ENCODE measurements at places on chromosomes 4 and X. TPM values are rescaled to one million over a fixed set of nuclear protein-coding genes. Genes with fewer than 3 reads are reported as not detected.
A peak's percentile ranks its signal among the peaks of the same experiment; 100 is the strongest.

DNA sequence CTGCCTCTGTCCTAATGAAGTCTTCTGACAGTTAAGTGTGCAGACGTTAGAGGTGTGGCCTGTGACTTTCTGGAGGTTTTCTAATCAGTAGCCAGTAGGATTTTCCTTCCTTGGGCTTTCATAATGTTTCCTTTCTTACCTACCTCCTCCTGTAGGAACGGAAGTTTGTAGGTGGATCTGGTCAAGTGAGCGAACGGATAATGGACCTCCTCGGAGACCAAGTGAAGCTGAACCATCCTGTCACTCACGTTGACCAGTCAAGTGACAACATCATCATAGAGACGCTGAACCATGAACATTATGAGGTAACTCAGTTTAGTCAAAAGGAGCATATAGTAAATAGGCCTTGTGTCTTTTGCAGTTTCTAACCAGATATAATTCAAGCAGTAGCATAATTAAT, 75.0 kb downstream of the MAOA start:
- DNase-seq: no peak

GRCh38 chrX:38109042-38109898, 102.9 kb downstream of the SYTL5 start:
- DNase-seq: no peak

DNA sequence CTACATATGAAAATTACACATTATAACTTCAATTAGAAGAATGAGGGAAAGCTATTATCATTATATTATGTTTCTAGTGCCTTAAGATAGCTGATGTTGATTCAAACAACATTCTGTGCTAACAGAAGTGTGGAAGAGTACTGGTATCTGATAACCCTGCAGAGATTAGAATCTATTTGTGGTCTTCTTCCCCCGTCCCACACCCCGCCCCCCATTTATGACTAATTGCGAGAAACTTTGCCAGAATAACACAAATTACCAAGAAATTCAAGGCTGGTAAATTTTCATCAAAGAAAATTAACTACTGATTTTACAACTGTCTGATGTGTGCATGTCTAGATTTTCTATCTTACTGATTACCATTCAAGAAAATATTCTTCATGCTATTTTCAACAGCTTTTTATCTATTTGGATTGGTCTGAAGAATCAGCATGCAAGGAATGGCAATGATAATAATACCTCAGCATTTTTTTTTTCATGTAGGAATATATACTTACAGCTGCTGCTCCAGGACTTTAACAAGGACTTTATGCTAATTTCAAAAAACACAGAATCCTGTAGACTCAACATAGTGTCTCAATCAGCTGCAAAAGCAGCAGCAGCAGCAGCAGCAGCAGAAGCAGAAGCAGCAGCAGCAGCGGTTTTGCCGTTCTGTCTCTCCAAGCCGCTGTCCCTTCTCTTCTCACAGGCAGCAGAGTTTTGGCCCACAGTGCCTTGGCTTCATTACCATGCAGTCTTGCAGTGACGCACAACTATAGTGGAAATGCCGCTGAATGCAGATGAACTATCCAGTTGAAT, 126.7 kb downstream of the FRYL start:
- DNase-seq: peak; percentile 76

- DNase-seq: no peak
Measured at GRCh38 chr4:40388239-40388638, 53.1 kb downstream of the CHRNA9 start.

- peak; percentile 49 for DNase-seq
Measured at GRCh38 chr4:184453365-184454160, 20.8 kb downstream of the IRF2 start.

DNA sequence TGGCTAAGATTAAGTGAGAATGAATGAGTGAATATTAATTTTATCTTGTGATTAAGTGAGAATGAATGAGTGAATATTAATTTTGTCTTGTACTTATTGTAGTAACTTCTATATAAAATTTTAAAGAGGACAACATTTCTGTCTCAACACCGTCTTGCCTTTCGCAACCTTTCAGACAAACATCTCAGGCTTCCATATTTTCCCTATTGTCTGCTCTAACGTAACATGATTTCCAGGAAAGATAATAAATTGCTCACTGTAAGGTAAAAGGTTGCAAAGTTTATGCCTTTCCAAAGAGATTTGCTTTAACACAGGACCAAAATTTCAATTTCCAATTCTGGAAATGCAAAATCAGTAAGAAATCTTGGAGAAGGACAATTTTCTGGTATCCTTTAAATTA, 41.7 kb upstream of the SLC39A8 start:
- no peak for DNase-seq

- no peak for DNase-seq
Measured at GRCh38 chr4:4633431-4633830, 91.6 kb upstream of the STX18 start.

Gene F8A2
- total RNA-seq: not detected

Gene ZNF630
- total RNA-seq: 1.6 TPM

Measured in stomach (tissue), 19 donors.